ENCODE measurements at places on chromosomes 7 and 10.

- no peak for DNase-seq
Measured at GRCh38 chr7:79529881-79530235, 76.4 kb upstream of the MAGI2 start.

GRCh38 chr7:155919391-155920067 is 107.3 kb upstream of the SHH start:
- no peak for DNase-seq

- DNase-seq: no peak
Measured at GRCh38 chr7:150415161-150416153, 35.0 kb upstream of the GIMAP8 start.

GRCh38 chr7:45684910-45685618 is 110.9 kb downstream of the ADCY1 start:
- DNase-seq: no peak

- no peak for DNase-seq
Measured at GRCh38 chr10:112985690-112986543, 35.9 kb downstream of the TCF7L2 start.

DNA sequence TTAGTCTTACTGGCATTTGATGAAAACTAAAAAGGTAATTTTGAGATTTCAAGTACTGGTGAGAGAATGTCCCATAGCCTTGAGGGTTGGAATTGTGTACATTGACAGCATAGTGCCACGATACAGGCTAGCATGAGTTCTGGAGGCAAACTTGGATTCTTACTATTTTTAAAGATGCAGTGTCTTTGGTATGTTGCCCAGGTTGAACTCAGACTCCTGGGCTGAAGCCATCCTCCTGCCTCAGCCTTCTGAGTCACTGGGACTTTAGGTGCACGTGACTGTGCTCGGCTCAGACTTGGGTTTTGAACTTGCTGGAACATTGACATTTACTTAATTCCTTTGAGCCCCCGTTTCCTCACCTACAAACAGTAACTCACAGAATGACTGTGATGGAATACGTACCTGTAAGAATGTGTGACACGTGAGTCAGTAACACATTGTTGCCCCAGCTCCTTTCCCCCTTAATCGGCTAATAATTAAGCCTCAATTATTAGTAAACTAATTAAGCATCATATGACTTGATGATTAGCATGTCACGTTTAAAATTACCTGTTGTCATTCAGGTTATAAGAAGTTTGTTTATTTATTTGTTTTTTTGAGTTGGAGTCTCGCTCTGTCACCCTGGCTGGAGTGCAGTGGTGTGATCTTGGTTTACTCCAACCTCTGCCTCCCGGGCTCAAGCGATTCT is 10.6 kb downstream of the DNAJB6 start:
- no peak for DNase-seq

DNA sequence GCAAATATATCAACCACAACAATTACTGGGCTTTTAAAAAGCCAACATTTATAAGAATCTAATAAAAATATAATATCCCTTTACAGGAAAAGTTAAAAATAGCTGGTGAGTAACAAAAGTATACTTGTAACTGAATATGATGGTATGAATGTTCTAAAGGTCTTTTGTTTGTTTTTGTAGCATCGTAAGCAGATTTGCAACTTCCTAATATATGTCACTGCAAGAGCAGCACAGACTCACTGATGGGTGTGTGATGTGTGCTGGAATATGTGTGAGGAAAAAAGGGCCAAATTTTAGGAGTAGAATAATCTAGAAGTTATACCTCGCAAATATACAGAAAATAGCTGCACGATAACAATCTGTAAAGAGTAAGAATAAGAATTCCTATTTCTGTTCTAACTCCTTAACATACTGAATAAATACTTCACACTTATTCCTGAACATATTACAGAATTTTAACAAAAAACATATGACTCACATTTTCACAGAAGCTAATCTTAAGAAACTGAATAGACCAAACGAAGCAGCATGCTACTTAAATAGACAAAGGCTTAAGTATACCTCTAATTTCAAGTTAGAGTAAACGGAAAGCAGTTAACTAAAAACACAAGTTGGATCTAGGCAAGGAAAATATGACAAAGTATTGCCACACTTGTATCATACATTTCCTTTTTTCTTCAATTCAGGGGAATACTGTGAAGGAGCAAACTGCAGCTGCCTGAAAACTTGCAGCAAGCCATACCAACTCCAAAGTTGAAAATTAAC is 9.6 kb downstream of the ETV1 start:
- DNase-seq: no peak

GRCh38 chr10:64038107-64038506 is 516.9 kb downstream of the REEP3 start:
- DNase-seq: no peak

- no peak for DNase-seq
Measured at GRCh38 chr7:24931844-24932243, 48.1 kb downstream of the OSBPL3 start.

DNA sequence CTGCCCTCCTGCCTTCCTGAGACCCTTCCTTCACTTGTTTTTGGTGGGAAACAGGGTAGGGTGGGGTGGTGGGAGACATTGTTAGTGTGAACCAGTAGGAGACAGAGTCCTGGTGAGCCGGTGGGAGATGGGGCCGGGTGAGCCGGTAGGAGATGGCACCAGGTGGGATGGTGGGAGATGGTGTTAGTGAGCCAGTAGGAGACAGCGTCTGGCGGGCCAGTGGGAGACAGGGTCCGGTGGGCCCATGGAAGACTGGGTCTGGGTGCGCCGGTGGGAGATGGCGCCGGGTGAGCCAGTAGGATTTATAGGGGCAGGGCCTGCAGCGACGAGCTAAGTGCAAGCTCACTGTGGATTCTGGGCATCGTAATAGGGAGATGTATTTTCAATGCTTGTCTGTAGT is 116.8 kb downstream of the TRRAP start:
- DNase-seq: no peak

Data from epithelial cell of prostate (primary cell).